ENCODE measurements at places on chromosomes 3 and 15.

- DNase-seq, result no peak
Observed at GRCh38 chr3:36903119-36903882, 41.6 kb downstream of the TRANK1 start.

DNA sequence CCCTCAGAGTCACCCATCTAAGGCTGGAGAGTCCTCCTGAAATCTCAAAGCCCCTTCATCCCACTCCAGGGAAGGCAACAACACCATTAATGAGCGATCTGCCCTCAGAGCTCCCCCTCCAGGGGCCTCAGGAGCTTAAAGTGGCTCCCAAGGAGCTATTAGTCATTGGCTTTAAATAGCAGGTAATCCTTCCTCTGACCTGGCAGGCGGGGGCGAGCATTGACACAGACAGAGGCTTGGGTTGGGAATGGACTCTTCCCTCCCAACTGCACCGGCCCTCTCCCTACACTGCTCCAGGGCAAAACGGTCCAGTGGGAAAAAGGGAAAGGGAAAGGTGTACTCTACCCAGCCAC is 1.4 kb downstream of the MFGE8 start:
- DNase-seq, result peak; percentile 10

DNA sequence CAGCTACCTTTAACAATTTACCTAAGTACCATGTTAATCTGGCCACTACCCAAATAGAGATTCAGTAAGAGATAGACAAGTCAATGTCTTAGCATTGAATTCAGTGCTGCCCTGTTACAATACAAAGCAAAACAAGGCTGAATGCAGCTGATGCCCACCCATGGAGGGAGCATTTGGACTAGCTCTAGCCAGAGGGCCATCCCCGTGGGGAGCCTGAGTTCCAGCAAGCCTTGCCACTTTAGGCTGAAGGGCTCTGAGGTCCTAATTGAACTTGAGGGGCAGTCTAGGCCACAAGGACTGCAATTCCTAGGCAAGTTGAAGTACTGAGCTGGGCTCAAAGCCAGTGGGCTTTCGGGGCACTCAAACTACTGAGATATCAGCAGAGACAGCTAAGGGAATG is 265.9 kb downstream of the EFHB start:
- no peak for DNase-seq

GRCh38 chr15:32959077-32959476 is 235.4 kb downstream of the FMN1 start:
- no peak for DNase-seq

DNA sequence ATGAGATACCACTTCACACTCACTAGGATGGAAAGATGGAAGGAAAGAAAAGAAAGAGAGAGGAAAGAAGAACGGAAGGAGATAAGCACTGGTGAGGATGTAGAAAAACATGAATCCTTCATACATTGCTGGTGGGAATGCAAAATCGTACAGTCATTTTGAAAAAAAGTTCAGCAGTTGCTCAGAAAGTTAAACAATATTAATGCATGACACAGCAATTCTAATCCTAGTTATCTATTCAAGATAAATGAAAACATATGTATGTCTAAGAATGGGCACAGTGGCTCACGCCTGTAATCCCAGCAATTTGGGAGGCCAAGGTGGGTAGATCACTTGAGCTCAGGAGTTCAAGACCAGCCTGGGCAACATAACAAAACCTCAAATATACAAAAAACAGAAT is 59.1 kb downstream of the SENP7 start:
- no peak for DNase-seq

- no peak for DNase-seq
Observed at GRCh38 chr3:185585518-185585858, 607 bp upstream of the SENP2 start.

GRCh38 chr15:96484830-96485229 is 154.3 kb downstream of the NR2F2 start:
- no peak for DNase-seq

- DNase-seq, result peak; percentile 8
Observed at GRCh38 chr3:51710631-51711351, 3.9 kb downstream of the GRM2 start.

DNA sequence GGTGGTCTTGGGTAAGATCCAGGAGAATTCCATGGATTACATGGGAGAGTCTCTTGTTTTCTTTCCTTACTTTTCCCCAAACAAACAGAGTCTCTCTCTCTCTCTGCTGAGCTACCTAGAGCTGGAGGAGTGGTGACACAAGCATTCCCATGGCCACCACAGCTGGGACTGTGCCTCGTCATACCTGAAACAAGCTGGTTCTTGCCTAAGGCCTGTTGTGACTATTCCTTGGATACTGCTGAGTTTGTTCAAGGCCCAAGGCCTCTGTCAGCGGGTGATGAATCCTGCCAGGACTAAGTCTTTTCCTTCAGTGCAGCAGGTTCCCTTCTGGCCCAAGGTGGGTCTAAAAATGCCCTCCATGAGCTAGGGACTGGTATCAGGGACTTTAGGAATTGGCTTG is 378.1 kb upstream of the ZNF385D start:
- no peak for DNase-seq

DNA sequence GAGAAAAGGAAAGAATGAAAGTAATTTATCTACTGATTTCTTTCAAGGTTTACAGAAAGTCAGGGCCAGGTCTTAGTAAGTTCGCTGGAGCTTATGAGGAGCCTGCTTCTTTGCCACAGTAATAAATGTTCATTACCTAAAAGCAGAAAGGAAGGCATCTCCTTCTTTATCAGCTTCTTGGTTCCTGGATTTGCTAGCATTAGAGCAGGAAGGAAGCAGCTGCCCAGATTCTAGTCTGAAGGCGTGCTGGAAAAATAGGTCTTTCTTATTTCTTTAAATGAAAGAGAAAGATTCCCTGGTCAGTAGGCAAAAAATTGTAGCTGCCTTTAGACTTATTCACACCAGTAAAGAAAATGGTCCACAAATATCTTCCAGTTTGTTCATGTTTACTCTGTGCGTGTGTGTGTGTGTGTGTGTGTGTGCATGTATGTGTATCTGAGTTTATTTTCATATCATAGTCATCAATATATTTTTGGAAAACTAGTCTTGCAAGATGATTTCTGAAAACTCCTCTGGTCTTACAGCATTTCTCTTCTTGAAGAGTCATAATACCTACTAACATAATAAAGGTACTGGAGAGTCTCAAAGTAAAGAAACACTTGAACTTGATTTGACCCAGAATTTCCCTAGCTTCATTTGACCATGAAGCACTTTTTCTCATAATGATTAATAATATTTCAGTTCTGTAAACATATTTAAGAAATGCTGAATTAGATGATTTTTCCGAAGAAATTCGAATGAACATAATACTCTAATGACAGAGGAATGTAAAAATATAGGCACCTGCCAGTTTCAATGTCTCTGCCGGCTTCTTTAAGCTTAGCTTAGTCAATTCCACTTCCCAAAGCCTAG is 255.3 kb upstream of the ZPLD1 start:
- DNase-seq, result peak; percentile 54

DNA sequence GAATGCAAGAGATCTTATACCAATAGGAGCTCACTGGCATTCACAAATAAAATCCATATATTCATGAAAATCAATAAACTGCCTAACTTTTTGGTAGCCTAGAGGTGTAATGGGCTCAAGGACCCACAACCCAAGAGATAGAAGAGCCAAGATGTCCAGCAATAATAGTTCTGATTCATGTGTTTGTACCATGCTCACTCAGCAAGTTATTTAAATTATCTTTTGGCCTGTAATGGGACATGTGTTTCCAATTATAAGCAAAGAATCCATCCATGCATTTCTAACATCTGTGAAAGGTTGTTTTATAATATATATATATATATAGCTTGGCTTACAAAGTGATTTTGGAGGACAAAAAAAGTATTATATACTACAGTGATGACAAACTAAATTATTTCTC is 29.7 kb upstream of the SHC4 start:
- DNase-seq, result no peak

DNA sequence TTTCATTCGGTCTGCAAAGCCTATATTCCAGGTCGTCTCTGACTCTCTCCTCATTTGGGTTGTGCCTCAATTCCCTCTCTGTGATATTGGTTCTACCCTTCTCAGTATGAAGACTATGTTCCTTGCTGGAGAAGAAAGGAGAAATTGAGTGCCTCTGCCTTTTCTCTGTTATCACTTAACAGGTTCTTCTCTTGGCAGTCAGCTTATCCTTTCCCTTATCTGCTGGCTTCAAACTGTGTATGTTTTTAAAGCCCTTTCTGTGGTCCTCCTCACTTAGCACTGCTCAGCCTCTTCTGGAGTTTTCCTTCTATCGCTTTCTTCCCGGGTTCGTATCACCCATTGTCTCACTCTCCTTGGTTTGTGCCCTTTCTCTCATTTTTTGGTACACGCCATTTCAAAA is 65.3 kb upstream of the FSTL1 start:
- DNase-seq, result no peak

DNA sequence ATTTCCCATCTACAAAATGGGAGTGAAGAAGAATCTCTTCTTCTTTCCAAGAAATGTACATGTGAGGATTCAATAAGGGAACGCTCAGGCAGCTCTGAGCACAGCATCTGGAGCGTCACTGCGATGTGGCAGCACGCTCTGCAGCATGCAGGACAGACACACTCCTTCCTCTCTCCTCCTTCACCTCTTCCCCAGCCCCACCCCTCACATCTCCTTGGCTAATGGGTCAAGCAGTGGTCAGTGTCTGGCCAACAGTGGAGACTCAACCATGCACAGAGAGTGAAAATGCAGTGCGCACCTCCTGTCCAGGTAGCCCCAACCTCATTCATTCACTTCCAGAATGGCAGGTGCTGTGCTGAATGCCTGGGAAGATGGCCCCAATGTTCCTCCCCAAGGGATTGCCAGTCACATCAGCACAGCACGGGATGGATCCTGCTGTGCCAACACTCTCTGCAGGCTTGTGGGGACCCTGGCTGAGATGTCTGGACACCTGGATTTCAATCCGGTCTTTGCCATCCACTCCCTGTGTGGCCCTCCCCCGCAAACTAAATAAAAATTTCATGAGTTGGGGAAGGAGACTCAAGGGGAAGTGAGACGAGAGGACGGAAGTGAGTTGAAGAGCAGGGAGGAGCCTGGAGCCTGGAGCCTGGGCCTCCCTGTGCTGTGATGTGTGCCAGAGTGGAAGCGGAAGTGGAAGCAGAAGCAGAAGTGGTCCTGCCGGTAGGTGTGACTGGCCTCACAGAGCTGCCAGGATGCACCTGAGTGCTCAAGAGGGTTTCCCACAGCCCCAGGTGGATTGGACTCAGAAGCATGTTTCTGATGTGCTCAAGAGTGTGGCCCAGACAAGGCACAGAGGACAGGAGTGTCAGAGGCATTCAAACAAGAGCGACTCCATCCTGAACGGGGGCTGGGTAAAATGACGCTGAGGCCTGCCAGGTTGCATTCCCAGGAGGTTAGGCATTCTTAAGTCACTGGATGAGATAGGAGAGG is 163.9 kb downstream of the SMAD6 start:
- DNase-seq, result no peak

DNA sequence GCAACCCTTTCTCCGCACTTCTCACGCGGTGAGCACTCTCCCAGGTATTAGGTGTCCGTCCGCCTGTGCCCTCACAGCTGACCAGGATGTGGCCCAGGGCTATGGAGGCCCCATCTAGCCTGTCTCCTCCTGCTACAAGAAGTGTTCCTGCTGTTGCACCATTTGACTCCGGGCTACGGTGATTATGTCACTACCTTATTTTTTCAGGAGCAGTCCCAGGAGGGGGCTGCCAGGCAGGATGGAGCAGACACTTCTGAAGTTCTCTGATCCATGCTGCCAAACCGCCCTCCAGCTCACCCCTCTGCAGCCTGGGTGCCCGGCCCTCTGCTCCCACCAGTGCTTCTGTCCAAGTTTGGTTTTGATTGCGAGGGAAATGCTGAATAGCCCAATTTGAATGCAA is 36.9 kb downstream of the ZXDC start:
- DNase-seq, result no peak

DNA sequence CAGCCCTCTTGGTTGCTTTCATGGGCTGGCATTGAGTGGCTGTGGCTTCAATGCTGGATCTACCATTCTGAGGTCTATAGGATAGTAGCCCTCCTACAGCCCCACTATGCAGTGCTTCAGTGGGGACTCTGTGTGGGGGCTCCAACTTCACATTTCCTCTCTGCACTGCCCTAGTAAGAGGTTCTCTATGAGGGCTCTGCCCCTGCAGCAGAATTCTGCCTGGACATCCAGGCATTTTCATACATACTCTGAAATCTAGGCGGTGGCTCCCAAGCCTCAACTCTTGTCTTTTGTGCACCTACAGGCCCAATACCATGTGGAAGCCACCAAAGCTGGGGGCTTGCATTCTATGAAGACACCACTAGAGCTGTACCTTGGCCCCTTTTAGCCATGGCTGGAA is 195.8 kb downstream of the IGSF11 start:
- DNase-seq, result no peak

DNA sequence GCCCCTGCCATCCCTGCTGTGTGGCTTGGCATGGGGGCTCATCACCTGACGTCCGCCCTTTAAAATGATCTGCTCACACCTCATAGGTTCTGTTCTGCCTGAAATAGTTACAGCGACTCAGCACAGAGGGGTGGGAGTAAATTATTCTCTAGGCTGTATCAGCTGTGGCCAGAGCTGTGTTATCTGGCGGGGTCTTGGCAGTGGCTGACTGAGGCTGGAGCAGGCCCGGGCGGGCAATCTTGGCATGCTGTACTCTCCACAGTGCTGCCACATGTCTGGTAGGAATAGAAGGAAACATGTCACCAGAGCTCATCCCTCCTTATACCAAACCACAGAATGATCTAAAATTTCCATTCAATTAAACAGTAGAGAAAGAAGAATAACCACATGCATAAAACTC is 499.9 kb upstream of the LMCD1 start:
- no peak for DNase-seq

- no peak for DNase-seq
Observed at GRCh38 chr3:33868309-33868708, 69.9 kb downstream of the PDCD6IP start.

GRCh38 chr3:127820221-127820825 is 2.0 kb downstream of the MGLL start:
- peak; percentile 76 for DNase-seq

GRCh38 chr3:118778201-118778600 is 256.4 kb downstream of the IGSF11 start:
- no peak for DNase-seq

Measured in ACHN (cell line).